COR-L47 (cell line): ENCODE measurements at places on chromosomes 3 and 15.

GRCh38 chr15:48073881-48074280 lies 46.9 kb upstream of the SLC24A5 start:
- no peak for DNase-seq

DNA sequence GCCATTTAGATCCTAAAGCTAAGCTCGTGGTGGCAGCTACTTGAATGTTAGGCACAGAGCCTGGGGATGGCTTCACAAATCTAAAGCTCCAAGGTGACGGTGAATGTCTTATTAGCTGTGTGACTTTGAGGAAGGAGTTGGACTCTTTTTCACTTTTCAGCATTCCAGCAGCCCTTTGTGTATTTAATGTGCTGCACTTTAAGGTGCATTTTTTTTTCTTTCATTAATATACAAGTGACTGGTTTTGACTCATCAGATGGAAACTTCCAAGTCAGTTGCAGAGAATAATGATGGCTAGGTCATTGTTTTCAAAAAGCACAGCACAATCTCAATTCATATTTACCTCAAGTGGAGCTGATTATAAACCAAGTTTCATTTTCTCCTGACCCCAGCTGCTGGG lies 55.8 kb downstream of the TMED3 start:
- no peak for DNase-seq

DNA sequence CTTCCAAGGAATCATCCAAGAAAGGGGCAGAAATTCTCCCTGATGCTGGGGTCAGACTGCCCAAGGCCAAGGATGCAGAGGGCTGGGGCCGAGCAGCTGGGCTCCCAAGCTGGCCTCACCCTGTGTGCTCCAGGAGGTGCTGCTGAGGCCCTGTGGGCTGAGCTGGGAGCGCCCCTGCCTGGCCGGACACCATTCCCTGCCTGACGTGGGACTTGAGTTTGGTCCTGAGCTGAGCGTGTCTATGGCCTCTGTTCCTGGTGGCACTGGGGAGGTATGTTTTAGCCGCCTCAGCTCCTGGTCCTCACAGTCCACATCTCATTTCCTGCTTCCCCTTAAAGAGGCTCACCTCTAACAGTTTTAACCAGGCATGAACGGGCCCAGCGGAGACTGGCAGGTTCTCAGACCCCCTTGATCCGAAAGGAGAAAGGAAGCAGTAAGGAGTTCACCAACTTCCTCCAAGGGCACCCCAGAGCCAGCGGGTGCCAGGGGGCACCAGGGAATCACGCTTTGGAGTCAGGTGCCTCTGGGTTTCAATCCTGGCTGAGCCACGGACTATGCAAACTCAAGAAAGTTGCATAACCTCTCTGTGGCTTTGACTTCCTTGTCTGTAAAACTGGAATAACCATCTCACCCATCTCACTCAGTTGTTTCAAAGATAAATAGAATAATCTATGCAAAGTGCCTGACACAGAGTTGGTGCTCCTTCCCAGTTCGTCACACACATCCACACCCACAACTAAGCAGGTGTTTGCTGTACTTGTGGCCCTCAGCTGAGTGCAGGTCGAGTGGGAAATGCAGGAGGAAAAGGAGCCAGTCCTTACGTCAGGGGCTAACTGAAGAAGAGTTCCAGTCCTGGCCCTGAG lies 48.6 kb downstream of the SLC12A8 start:
- no peak for DNase-seq

- DNase-seq: no peak
Observed at GRCh38 chr3:42639192-42639591, 14.3 kb upstream of the ZBTB47 start.

- no peak for DNase-seq
Observed at GRCh38 chr15:81530271-81530691, 156.3 kb upstream of the TMC3 start.

DNA sequence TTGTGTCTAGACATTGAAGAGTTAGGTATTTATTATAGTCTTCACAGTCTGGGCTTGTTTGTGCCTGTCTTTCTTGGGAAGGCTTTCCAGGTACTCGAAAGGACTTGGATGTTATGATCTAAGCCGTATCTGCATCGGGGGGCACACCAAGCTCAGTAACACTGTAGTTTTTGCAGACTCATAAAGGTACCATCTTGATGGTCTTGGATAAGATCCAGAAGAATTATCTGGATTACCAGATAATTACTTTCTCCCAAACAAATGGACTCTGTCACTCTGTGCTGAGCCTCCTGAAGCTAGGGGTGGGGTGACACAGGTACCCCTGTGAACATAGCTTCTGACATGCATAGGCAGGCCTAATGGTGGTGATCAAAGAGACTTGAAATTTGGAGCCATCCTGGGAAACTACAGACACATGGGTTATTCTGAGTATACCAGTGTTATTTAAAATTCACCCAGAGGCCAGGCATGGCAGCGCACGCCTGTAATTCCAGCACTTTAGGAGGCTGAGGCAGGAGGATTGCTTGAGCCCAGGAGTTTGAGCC lies 238.6 kb upstream of the TPM1 start:
- DNase-seq: no peak

- DNase-seq: no peak
Observed at GRCh38 chr3:47407896-47408838, 27.3 kb downstream of the PTPN23 start.

DNA sequence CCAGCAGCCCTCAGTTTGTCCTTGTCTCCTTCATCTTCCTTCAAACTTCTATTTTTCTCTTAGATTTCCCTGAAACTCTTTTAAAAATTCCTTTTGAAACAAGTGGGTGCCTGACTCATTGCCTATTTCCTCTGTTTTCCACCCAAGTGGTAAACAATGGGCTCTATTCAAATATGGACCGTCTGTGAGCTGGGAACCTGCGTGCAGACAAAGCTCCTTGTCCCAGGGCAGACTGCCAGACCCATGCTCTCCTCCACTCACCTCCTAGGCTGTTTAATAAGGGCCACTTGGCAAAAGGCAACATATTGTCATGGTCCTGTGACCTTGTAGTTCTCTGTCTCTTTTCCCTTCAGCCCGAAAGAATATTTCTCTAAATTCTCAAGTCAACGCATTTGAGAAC lies 332.7 kb upstream of the THBS1 start:
- DNase-seq: no peak

- DNase-seq: peak; percentile 78
Observed at GRCh38 chr3:176430244-176431037, 766.8 kb downstream of the TBL1XR1 start.

DNA sequence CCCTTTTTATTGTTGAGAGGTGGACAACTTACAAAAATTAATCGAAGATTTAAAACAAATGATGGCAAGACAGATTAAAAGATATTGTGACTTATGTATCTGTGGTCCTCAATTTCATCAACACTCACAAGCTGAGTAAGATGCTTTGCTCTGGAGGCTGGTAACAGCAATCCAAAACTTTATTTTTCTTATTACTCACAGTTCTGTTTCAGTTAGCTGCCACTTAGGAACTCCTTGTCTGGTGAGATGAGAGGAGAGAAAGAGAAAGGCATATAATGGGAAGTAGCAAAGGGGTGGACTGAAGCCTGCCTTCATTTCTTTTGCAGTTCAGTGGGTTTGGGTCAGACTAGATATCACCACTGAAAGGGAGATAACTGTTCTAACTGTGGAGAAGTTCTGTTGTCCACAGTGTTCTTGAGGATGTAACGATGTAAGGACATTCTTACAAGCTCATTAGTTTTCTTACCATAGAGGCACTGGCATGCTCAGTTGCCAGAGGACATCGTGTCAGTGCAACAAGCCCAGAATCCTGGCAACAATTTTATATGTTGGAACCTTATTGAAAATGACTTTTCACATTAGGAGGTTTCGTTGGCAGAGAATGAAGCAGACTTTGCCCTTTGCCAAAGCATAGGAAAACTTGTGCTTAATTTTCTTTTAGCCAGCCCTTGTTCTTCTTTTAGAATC lies 93.6 kb downstream of the PLCL2 start:
- no peak for DNase-seq

DNA sequence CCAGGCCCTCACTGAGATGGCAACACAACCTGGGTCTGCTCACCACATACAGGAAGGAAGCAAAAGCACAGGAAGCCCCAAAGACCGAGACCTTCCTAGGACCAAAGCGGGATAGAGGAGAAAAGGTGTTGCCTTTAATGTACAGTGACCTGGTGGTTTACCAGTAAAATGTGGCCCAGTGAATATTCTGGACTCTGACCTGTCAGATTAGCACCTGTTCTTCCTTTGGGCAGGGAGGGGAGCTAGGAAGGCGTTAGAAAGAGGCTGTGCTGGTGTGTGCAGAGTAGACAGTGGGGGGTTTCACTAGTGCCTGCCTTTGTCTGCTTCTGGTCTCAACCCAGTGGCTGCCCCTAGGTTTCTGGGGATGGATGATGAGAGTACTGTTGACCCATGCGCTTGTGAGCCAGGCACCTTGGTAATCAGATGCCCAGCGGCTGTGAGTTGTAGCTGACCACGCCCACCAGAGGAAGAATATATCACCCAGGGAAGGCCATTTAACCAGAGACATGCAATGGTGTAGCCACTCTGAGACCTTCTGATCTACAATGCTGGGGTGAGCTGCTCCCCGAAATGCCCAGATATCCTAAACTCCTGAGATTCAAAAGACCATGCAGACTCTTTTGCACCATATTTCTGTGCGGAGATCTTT lies 90.1 kb upstream of the NEO1 start:
- DNase-seq: no peak

- DNase-seq: no peak
Observed at GRCh38 chr3:24388159-24388558, 106.5 kb downstream of the THRB start.
